ENCODE measurements at places on chromosomes 12 and 14.
A peak's percentile ranks its signal among the peaks of the same experiment; 100 is the strongest.

DNA sequence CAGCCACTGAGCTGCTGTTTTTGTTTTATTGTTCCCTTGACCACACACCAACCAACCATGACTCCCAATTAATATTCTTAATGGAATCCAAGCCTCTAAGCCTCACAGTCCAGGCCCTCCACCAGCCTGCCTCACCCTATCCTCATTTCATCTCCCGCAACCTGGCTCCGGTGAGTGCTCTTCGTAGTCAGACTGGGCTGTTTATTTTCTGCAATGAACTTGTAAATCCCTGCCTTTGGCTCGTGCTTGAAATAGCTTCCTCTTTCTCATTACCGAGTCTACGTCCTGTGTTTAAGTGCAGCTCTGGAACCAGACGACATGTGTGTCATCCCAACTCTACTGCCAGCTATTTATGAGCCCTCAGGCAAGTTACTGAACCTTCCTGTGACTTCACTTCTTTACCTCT is 12.4 kb upstream of the ETFBKMT start:
- DNase-seq = peak; percentile 70

DNA sequence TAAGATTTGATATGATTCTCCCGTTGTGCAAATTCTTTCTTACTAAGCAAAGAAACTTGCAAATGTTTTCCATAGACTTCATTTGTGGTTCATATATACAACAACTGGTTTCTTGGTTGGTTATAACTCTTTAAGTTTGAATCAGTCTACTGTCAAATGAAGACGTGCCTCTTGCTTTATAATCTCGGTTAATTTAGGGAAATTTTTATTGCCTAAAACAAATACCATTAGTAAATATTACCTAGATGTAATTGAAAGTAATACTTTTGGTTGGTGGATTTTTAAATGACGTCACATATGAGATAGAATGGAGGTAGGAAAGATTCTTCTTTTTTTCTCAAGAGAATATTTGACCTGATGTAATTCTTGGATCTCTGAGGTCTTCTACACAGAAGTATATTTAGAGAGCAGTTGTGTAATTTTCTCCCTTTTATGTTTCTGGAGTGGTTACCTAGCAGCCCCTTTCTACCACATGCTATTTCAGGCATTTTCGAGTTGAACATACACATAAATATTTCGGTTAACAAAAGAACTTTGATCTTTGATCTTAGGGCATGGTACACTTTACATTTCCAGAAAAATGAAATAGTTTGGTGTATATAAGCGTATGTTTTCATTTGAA is 1.7 kb downstream of the ATF7IP start:
- peak; percentile 47 for DNase-seq

GRCh38 chr12:6529291-6529737 is 5.0 kb upstream of the GAPDH start:
- DNase-seq = no peak

- DNase-seq = no peak
Measured at GRCh38 chr12:122059203-122059960, 19.2 kb upstream of the MLXIP start.

DNA sequence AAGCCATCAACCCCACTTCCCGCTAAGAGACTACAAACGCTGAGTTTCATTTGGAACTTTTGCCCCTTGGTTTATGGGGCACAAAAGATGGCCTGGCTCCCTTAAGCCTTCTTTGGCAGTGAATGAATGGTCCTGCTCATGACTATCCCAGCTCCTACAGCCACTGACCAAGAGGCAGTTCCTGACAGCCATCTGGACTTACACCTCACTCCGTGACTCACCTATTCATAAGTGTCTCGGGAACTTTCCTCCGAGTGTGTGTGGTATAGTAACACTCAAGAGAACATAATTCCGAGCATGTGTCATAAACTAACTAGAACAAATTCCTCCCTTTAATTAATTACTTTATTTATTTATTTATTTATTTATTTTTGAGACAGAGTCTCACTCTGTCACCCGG is 51.9 kb upstream of the NUDT4 start:
- peak; percentile 88 for DNase-seq

DNA sequence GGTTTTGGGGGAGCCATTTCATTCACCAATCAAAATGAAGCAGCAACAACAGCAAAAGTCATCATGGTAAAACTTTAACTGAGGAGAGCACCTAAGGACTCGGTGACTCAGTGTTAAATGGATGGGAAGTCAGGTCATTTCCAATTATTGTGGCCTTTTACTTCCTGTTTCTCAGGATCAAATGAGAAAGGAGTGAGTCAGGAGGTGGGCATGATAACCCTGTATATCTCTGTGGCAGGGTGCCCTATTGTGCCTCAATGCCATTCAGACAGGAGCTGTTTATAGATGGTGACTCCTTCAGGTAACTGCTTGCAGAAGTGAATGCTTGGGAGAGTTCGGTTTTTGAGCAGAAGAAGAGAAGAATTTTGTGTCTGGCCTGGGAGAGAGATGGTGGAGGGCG is 135.5 kb upstream of the CPM start:
- peak; percentile 99 for DNase-seq

DNA sequence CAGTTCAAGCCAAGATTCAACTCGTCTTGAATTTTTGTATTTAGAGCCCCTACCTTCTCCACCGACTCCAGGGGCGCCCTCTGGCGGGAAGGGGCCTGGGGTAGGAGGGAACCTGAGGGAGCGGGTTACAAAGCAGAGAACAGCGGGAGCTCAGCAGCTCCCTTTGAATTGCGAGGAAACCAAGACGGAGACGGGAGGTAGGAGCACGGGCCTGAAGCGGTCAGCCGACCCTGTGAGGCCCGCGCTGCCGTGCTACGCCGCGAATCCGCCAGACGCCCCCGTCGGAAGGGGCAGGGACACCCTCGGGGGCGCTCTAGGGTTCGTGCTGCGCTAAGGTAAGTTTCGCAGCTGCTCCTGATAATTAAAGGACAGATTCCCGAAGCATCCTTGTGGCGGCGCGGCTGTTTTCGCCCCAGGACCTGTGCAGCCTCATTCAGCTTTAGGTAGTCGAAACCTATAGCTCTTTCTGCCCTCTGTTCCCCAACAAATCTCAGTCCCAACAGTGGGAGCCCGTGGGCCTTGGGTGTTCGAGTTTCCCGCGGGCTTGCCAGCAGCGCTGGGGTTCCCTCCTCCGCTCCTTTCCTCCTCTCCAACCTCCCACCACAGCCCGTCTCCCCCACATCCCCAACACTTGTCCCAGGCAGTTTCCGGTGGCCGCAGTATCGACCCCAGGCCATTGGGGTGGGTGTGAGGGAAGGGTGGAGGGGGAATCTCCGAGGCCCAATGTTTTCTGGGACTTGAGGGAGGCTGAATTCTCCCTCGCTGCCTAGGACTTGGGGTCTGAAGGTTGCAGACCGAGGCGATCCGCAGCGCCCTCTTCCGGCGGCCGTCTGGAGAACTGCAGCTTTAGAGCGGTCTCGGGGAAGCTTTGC is 5.1 kb upstream of the NKX2-1 start:
- DNase-seq = peak; percentile 62

GRCh38 chr12:6430124-6430989 is 14.4 kb upstream of the CD27 start:
- DNase-seq = peak; percentile 77
